ENCODE measurements at places on chromosomes 2 and 18.

- no peak for DNase-seq
These were observed 36.0 kb downstream of the RBMS1 start for GRCh38 chr2:160457588-160457987.

GRCh38 chr2:126221506-126221905 lies 434.5 kb upstream of the GYPC start:
- no peak for DNase-seq

- no peak for DNase-seq
These were observed 100.6 kb downstream of the DYM start for GRCh38 chr18:49359732-49360444.

DNA sequence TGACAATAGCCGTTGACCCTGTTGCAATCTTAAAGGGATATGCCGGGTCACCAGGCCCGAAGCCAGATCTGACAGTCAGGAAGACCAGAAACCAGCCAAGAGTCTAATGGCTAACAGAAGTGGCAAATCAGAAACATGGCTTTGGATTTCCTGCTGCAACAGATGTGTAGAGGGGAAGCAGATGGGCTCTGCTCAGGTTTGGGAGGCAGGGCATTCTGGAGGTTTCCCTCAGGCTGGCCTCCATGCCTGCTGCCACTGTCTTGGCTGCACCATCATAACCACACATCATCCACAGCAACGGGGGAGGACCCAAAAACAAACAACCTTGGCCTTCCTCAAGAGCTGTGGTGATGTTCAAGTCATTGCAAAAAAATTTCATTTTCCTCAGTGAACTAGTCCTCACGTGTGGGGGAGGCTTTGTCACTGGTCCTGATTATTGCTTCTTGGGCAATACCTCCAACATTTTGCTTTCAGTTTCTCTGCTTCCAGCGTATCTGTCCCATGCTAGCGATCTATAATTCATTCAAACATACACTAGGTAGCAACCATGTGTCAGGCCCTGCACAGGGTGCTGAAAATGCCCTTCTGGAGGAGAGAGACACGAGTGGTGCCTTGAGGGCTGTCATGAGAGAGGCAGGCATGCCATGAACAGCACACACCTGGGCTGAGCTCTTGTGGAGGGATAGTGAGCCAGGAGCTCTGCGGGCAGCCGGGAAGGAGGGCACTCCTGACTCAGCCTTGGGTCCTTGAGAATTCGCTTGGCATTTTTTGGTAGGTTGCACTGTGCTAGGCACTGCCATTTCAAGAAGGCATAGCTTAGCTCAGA lies 48.2 kb upstream of the LGALSL start:
- no peak for DNase-seq

- DNase-seq = peak; percentile 71
These were observed 2.9 kb upstream of the RBBP8 start for GRCh38 chr18:22930089-22930713.

DNA sequence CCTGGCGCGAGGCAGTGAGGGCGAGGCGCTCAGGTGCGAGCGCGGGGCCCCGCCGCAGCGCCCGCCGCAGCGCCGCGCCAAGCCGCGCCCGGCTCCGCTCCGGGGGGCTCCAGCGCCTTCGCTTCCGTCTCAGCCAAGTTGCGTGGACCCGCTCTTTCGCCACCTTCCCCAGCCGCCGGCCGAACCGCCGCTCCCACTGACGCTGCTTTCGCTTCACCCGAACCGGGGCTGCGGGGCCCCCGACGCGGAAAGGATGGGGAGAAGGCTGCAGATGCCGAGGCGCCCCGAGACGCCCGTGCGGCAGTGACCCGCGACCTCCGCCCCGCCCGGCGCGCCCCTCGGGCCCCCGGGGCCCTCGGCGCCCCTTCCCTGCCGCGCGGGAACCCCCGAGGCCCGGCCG lies 328 bp upstream of the INHBB start:
- no peak for DNase-seq

DNA sequence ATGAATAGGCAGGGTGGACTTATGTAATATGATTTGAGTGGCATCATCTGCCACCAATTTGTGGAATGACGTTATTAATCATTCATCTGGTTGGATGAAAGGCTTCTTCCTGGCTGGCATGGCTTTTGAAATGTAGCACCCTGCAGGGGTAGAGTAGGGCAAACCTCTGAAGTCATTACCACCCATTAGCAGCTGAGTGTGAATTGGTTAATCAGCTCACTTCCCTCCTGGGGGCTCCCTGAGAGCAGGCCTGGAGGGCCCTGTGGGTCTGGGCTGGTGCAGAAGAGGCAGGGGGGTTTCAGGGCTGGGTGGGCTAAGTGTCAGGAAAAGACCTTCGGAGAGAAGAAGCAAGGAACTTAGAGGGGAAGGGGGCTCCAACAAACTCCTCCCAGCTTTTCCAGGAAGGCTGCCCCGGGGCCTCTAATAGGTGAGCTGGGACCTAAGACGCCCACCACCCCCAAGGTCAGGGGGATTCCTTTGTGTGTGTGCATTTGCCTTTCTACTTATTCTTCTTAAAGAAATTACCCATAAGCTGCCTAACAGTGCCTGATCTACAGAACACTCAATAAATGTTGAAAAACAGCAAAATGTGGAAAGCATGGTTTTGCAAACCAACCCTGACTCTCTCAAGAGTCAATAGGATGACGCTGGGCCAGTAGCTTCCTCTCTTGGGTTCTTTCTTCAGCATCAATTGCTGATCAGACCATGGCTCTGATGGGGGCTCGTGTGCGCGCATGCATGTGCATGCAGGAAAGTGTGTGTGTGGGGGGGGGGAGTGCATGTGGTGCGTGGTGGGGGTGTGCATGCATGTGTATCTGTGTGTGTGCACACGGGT lies 49.7 kb upstream of the ZNF516 start:
- no peak for DNase-seq

- no peak for DNase-seq
These were observed 4.0 kb upstream of the MREG start for GRCh38 chr2:216017365-216017764.

DNA sequence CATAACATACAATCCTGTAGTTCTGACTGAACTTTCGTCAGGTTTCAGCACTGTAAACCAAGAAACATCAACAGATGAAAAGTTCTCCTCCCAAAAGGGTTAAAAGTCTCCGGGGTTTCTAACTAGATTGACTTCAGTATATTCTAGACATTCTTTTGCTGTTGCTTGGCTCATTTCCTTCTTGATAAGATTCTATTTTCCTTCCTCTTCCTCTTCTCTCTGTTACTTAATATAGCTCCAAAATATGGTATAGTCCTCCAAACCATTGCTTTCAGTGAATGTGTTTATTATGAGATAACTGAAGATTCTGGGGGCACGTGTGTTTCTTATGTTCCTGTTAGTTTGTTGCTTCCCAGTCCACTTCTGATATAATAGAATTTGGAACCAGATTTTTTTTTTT lies 46.4 kb upstream of the MAP4K3 start:
- no peak for DNase-seq

- no peak for DNase-seq
These were observed 25.4 kb upstream of the TANK start for GRCh38 chr2:161134547-161135518.

DNA sequence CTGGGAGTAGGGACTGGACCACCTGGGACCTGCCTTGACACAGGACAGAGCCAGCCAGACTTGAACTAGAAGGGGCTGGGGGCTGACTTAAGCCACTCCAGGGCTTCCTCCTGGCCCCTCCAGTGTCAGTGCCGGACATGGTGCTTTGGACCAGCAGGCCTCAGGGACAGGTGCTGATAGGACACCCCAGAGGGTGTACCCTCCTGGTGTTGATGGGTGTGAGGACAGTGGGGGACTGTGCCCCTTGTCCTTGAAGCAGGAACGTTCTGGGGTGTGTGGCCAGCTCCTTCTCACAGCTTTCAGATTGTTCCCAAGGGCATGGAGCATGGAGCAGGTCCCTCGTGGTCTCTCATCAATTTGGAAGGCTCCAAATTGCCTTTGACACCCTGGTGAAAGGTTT lies 6.8 kb downstream of the MAL start:
- DNase-seq = no peak

- DNase-seq = no peak
These were observed 12.0 kb downstream of the LIPG start for GRCh38 chr18:49573835-49574234.

- no peak for DNase-seq
These were observed 17.1 kb downstream of the CCT7 start for GRCh38 chr2:73250872-73251846.

DNA sequence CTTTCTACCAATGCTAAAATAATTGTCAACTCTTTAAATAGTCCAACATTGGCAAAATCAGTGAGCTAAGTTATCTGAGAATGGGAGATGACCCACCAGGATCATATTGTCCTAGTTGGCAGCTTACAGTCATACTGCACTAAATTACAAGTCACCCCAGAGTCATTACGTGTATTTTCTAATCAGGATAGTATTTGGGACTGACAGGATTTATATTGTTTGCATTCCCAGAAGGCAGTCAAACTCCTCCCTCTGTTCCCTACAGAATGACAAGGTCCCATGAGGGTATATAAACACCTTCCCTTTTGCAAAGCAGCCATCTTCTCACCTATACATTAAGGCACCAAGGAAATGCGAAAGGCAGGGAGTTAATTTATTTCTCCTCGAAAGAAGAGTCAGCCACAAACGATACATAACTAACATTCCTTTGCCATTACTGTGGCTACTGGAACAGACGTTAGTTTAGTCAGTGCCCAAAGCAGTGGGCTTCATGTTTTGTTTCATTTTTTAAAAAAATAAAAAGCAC lies 125.3 kb downstream of the ANTXR1 start:
- no peak for DNase-seq

GRCh38 chr2:7866825-7867224 lies 815.0 kb upstream of the ID2 start:
- no peak for DNase-seq

DNA sequence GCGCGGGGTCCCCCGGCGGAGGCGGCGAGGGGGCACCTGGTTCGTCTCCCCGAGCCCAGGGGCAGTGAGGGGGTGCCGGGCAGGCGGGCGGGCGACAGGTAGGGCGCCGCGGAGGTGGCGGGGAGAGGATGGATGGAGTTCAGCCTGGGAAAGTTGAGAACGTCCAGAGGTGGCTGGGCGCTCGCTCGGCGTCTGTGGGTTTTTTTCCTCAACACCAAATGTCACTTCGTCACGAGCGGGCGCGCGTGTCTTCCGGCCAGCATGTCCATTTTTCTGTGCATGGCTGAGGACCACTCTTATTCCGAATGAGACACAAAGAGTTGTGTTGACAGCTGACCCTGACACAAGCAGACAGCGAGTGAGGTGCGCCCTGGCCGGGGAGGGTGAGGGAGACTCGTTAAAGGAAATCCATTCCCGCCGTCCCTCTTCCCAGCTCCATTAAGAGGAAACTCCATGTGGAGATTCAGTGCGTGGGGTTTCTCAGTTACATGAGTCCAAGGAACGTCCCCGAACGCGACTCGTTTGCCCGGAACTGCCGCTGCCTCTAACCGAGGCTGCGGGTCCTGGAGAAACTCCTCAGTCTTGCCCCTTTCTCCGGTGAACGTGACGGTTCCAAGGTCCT lies 859 bp downstream of the GREB1L start:
- no peak for DNase-seq

- DNase-seq = no peak
These were observed 528.0 kb upstream of the TNP1 start for GRCh38 chr2:217387776-217388387.

DNA sequence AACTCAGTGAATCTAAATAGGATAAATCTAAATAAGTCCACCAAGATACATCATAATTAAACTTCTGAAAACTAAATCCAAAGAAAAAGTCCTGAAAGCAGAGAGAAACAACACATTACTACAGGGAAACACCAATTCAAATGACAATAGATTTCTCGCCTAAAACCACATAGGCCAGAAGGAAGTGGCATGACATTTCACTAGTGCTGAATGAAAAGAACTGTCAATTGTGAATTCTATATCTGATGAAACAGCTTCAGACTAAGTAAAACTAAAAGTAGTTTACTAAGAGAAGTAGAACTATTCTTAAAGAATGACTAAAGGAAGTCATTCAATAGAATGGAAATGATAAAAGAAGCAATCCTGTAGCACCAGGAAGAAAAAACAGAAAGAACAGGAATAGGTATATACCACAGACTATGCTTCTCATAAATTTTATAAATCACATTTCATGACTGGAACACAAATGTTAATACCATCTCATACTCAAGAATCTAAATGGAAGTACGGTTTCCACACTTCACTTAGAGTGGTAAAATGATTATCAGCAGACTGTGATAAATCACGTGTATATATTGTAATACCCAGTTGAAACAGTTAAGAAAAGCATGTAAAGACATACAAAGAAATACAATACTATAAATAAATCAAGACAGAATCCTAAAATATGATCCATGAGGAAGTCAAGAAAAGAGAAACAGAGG lies 46.4 kb downstream of the ASXL2 start:
- DNase-seq = peak; percentile 69

DNA sequence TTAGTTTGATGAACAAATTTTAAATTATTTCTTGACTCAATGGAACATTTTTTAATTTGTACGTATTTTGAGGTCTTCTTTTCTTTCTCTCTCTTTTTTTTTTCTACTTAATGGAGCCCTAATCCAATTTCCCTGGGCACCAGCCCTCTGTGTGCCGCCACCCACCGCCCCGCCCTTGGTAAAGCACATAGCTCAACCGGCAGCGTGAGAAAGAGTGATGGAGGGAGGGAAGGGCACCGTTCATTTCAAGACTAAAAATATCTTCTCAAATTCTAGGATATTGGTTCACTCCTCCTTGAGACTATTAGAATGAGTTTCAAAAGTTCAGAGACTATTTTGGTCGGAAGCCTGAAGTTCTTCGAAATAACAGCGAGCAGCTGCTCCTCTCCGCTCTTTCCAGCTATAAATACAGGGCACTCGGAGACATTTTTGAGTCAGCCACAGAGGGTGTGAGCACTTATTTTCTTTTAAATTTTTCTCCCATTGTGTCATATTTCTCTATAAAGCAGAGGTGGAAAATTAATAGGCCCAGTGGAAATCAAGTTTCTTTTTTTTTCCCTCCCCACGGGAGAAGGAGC lies 731.7 kb upstream of the ID2 start:
- DNase-seq = no peak

- DNase-seq = no peak
These were observed 133.4 kb downstream of the PID1 start for GRCh38 chr2:229137639-229138038.

DNA sequence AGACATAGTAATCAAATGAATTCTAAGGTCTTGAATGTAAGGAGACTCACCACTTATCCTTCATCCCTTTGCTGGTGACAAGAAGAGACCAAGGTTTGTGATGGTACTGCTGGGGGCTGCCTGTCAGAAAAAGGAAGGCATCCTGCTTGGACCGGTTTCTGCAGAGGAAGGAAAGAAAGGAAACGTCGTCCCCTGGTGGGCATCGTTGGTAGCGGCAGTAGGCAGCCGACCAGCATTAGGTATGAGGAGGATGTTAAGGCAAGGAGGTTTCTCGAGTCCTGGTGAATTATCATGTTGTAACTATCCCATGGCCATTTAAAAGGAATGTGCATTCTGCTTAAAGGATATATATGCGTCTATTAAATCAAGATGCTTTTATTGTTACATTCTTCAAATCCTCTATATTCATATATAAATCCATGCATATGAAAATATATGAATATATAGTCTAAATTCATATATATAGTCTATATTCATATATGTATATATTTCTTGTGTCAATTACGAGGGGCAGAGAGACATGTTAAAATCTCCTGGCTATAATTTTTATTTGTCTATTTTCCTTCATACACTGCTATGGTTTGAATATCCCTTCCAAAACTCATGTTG lies 94.4 kb upstream of the TGFA start:
- DNase-seq = peak; percentile 47
